ENCODE measurements at places on chromosomes 1 and 21.
A peak's percentile ranks its signal among the peaks of the same experiment; 100 is the strongest.

- no peak for DNase-seq
Measured at GRCh38 chr1:46816930-46817329, 18.1 kb downstream of the CYP4B1 start.

DNA sequence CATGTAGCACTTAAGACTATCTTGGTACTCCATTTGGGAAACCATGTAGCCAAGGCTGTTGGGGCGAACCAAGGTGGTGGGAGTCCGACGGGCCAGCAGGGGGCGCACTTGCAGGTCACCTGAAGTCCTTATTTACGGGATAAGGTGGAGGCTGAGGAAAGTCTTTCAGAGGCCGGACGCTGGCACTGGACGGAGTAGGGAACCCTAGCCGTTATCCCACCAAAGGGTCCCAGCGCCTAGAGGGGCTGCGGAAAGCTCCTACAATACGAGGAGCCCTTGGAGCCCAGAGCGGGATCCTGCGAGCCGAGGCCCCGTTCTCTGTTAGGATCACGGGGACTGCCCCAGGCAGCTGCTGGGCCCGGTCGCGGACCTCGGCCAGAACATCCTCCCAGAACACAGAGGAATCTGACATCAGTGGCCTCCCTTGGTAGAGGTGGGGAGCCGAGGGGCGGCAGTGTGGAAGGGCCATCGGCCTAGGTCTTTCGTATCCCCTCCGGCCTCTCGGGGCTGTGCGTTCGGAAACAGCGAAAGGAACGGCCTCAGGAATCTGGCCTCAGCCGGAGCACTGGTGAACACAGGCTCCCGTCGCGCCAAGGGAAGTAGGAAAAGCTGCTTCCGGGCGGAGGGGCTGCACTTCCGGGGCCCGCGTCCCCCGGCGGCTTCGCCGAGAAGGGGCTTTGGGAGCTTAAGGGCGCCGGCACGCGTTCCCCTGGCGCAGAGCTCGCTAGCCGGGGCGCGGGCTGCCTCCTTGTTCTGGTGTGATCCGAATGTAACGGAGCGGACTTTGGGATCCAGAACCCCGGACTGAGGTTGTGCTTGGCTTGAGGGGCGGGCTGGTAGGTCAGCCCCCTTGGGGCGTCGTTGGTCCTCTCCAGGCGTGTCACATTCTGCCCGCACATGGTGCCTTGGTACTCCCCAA is 29.9 kb upstream of the RPTN start:
- DNase-seq, result no peak

DNA sequence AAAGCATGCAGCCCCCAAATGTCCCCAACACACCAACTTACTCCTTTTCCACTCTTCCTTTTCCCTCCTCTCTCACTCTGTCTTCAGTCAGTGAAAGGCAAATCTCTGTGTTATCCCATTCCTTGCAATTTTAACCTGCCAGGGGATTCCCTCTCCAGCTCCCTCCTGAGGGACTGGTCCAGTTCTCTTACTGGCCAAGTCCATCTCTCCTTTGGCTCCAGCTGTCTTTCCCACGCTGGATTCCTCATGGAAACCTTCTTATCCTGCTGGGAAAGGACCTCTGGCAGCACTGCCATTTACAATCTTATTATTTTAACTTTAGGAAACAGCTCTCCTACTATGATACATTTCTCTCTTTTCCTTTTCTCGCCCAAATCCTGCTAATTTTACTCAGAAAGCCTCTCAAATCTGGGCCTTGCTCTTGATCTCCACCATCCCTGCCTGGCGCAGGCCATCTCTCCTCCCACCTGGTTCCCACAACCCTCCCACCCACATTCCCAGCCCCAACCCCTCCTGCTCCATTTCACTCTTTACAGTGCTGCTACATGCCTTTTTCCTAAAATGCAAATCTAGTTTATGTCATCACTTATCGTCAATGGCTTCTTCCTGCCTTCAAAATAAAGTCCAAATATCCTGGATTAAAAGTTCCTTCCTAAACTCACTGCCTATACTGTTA is 72.7 kb upstream of the CNN3 start:
- DNase-seq, result no peak

GRCh38 chr1:204442376-204443259 is 31.0 kb upstream of the PPP1R15B start:
- no peak for DNase-seq

- no peak for DNase-seq
Measured at GRCh38 chr21:23837564-23837963, 1769.7 kb downstream of the MRPL39 start.

GRCh38 chr1:232432313-232432712 is 197.6 kb downstream of the SIPA1L2 start:
- DNase-seq, result no peak

DNA sequence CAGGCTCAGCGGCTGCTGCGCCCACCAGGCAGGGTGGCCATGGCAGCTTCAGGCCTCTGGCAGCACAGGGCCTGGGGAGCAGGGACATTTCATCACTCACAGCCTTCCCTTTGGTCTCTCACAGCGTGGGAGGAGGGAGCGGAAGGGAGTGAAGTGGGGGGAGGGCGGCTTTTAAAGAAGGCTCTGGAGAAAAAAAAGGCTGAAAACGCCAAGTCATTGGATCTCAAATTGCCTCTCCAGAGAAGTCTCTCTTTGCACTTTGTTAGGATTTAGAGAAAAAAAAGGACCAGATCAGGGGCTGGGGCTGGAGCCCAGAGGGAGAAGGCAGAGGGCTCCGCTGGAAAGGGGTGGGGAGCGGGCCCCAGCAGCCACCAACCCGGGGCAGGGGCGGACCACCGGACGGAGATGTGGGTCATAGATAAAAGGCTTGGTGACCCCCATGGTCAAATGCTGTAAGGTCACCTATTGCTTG is 209.9 kb downstream of the GRIK3 start:
- no peak for DNase-seq

DNA sequence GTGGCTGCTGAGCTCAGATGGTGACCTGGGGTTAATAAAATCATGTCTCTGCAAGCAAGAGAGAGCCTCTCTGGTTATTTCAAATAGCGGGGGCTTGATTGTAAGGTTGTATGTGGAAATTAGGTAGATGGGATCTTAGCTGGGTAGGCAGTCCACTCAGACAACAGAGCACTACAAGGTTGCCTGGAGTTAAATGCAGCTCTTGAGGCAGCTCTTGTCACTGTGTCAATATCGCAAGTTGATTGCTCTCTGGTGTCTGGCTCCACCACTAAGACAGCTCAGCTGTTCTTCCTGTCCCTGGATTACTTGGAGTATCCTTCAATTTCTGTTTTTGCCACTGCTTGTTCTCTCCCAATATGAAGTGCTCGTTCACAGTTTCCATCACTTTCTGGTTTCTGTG is 93.8 kb downstream of the C21orf91 start:
- DNase-seq, result peak; percentile 50

- DNase-seq, result no peak
Measured at GRCh38 chr21:45494851-45495680, 47.2 kb downstream of the SLC19A1 start.

GRCh38 chr1:89535537-89535936 is 10.9 kb downstream of the LRRC8B start:
- DNase-seq, result no peak
